Vagina (tissue), 2 donors: ENCODE measurements at places on chromosomes 6 and 20. TPM values are rescaled to one million over a fixed set of nuclear protein-coding genes. Genes with fewer than 3 reads are reported as not detected.

VIP gene
- total RNA-seq = 68.0 TPM

NR2E1 gene
- total RNA-seq = not detected

DNA sequence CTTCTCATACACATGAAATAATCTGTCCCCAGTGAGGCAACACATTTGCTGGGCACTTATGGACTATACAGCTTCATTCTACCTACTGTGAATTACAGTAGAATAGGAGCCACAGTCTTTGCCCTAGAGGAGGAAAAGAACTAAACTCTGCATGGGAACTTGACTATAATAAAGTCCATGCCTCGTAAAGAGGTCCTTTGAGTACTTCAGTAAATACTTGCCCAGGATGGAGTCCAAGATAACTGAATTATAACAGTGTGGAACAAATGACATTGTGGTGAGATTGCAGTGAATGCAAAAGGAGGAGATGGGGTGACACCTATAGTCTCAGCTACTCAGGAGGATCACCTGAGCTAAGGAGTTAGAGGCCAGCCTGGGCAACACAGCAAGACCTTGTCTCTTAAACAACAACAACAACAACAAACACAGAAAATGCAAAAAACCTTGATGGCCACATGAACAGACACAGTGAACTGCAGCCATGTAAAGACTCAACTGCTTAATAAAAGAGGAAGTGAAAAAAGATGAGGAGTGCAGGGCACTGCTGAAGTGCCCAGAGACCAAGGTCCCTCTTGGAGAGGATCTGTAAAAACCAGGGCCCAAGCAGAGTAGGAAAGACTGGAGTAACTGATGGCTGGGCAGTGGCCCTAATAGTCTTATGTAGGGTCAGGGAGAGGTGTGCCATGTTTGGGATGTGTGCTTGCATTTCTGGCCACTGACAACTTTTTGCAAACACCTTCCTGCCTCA lies 3.7 kb downstream of the MRPS18A start:
- no peak overlapping the region for H3K27ac ChIP-seq
- H3K4me1 ChIP-seq = peaks cover 48% of the 10 kb centered on the region
- H3K27me3 ChIP-seq = no peaks in the 10 kb centered on the region
- peaks cover 4% of the 10 kb centered on the region for H3K36me3 ChIP-seq
- H3K4me3 ChIP-seq = no peak overlapping the region
- no peak for DNase-seq

- H3K27me3 ChIP-seq = no peaks in the 10 kb centered on the region
- no peaks in the 10 kb centered on the region for H3K36me3 ChIP-seq
- no peak for DNase-seq
Measured at GRCh38 chr20:53210931-53211330, 238.8 kb downstream of the TSHZ2 start.

GRCh38 chr20:60046011-60046413 lies 87.8 kb downstream of the CDH26 start:
- no peaks in the 10 kb centered on the region for H3K4me1 ChIP-seq
- H3K27me3 ChIP-seq = no peaks in the 10 kb centered on the region
- no peak overlapping the region for H3K27ac ChIP-seq
- no peaks in the 10 kb centered on the region for H3K36me3 ChIP-seq
- H3K4me3 ChIP-seq = no peak overlapping the region

- no peak overlapping the region for H3K4me3 ChIP-seq
- H3K36me3 ChIP-seq = no peaks in the 10 kb centered on the region
- no peaks in the 10 kb centered on the region for H3K27me3 ChIP-seq
Measured at GRCh38 chr6:40411881-40412280, 175.3 kb downstream of the LRFN2 start.

- no peak for DNase-seq
- H3K27me3 ChIP-seq = no peaks in the 10 kb centered on the region
- no peaks in the 10 kb centered on the region for H3K36me3 ChIP-seq
- no peak overlapping the region for H3K27ac ChIP-seq
- H3K4me1 ChIP-seq = peaks cover 8% of the 10 kb centered on the region
Measured at GRCh38 chr20:62765432-62766070, 30.7 kb upstream of the MRGBP start.

- H3K4me1 ChIP-seq = peaks cover 13% of the 10 kb centered on the region
- H3K27me3 ChIP-seq = no peaks in the 10 kb centered on the region
Measured at GRCh38 chr6:108451816-108452215, 108.9 kb upstream of the FOXO3 start.

DNA sequence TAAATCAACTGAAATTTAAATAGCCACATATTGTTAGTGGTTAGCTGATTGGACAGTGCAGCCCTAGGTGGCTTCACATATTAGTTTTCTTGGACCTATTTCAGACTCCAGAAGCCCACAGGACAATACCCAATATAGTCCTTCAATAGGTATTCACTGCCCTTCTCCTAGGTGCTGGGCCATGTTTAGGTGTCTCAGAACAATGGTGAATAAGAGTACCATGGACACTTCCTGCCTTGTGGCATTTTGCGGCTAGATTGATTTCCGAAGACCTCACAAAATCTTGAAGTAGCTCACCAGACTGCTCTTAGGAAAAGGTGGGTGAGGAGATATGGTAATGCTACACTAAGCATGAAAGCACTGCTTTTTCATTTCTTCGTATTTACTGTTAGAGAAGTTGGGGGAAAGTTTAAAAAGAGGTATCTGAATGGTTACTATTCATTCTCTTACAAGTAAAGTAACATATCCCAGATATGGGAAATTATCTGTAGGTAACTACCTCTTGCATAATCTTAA lies 199.3 kb downstream of the GJA10 start:
- no peak overlapping the region for H3K27ac ChIP-seq
- no peaks in the 10 kb centered on the region for H3K36me3 ChIP-seq
- no peaks in the 10 kb centered on the region for H3K27me3 ChIP-seq
- H3K4me3 ChIP-seq = no peak overlapping the region
- H3K4me1 ChIP-seq = peaks cover 20% of the 10 kb centered on the region

DNA sequence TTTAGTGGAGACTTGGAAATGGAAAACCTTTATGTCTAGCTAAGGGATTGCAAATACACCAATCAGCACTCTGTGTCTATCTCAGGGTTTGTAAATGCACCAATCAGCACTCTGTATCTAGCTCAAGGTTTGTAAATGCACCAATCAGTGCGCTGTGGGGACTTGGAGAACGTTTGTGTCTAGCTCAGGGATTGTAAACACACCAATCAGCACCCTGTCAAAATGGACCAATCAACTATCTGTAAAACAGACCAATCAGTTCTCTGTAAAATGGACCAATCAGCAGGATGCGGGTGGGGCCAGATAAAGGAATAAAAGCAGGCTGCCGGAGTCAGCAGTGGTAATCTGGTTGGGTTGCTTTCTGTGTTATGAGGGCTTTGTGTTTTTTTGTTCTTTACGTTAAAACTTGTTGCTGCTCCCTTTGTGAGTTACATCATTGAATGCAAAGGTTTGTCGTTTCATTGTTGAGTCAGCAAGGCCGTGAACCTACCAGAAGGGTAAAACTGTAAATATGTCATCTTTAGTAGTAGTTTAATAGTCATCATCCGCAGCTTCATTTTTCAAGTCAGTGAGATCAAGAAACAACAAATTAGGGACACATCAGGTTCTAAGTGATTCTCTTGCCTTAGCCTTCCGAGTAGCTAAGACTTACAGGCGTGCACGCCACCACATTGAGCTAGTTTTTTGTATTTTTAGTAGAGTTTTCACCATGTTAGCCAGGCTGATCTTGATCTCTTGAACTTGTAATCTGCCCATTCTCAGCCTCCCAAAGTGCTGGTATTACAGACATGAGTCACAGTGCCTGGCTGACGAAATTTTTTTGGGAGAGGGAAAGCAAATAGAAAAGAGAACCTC lies 22.7 kb upstream of the NUP153 start:
- H3K4me3 ChIP-seq = no peak overlapping the region
- no peak overlapping the region for H3K27ac ChIP-seq
- no peaks in the 10 kb centered on the region for H3K27me3 ChIP-seq
- DNase-seq = no peak
- H3K36me3 ChIP-seq = no peaks in the 10 kb centered on the region

GRCh38 chr20:40010483-40010882 lies 678.6 kb downstream of the MAFB start:
- no peaks in the 10 kb centered on the region for H3K27me3 ChIP-seq
- no peak overlapping the region for H3K27ac ChIP-seq
- no peak for DNase-seq
- no peak overlapping the region for H3K4me3 ChIP-seq
- no peaks in the 10 kb centered on the region for H3K36me3 ChIP-seq
- no peaks in the 10 kb centered on the region for H3K4me1 ChIP-seq

- H3K36me3 ChIP-seq = no peaks in the 10 kb centered on the region
- no peaks in the 10 kb centered on the region for H3K27me3 ChIP-seq
- H3K4me1 ChIP-seq = no peaks in the 10 kb centered on the region
- H3K27ac ChIP-seq = no peak overlapping the region
Measured at GRCh38 chr6:14055541-14055940, 62.0 kb upstream of the CD83 start.
